ENCODE measurements at places on chromosomes 7 and 10.

DNA sequence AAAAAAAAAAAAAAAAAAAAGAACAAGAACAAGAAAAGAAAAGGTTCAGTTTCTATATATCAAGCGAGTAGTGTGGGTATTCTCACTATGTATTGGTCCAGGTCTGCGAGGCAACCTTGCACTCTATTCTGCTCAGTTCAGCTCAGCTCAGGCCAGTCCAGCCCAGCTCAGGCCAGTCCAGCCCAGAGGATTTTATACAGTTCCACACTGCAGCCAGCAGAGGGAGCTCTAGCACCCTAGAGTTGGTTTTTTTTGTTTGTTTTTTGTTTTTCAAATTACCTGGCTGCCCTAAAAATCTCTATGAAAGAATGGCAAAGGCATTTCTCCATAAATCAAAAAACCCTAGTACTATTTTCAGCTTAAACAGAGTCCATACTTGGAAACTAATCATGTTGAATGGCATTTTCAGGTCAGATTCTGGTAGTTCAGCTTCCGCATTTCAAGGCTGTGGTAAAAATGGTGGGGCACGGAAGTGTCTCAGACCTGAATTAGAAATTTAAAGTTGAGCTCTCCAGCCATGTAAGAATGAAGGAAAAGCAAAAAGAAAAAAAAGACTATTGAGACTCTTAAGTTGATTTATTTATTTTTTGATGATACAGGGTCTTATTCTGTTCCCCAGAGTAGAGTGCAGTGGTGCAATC lies 55.2 kb upstream of the GSDME start:
- DNase-seq: peak; percentile 78

- no peak for DNase-seq
Observed at GRCh38 chr7:81161451-81162075, 242.7 kb upstream of the SEMA3C start.

GRCh38 chr7:27636326-27637006 lies 26.2 kb downstream of the HIBADH start:
- no peak for DNase-seq

DNA sequence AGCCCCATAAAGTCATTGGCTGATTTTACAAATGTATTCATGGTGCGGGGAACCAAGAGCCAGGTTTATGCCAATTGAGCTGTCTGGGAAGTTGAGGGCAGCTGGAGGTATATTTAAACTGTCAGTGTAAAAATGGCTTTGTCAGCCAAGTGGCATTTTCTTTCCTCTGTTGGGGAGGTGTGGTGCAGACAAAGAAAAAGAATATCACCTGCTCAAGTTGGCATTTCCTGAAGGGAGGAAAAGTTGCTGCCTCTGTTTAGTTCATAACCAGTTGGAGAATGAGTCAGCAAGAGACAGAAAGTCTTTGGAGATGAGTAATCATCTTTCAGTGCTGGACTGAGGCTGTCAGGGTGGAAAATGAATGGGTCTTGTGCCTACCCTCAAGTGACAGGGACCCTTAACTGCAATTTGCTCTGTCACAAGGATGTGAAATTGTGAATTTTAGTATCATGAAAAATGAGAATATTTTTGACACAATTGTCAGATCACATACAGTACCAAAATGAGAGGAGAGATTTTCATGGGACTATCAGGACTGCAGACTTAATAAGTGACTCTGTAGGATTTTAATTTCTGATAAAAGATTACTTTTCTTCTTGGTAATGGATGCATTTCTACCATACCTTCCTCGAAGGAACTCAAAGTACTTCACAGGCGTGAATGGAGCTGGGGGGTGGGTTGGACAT lies 137.3 kb downstream of the ANLN start:
- no peak for DNase-seq
